ENCODE measurements at places on chromosomes 6 and 20.

DNA sequence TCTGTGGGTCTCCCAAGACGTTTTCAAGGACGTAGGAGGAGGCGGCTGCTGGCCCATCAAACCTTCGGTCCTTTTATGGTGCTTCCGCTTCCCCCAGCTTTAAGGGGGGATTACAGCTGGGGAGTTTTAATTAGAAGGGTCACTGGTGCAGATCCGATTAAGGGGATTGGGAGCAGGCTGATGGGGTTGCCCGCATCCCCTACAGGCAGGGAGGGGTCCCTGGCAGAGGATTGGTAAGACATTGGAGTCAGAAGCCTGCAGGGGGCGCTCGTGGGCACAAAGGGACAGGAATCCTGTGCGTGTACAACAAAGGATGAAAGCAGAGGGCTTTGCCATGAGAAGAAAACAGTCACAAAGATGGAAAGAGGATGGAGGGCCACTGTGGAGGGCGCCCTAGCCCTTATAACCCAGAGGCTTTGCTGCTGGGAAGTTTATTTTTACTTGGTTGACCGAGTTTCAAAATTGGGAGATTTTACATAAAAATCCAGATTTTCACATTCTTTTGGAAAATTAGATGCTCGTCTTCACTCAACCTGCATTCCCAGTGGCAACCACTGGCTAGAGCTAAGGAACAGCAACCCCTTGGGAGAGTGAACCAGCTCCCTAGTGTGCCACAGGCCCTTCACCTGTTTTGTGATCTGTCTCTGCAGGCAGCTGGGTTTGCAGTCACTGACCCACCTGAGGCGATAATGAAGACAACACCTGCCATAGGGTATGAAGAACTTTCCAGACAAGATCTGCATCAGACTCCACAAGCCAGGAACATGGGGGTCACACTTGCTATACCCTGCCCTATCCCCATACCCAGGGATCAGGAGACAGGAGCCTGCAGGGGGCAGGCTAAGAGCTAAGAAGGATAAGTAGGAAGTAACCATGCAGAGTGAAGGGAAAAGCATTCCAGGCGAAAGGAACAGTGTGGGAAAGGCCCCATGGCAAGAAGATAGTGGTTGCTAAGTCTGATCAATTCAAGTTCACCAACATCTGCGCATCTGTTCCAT lies 97.7 kb downstream of the KCNB1 start:
- peak; percentile 68 for DNase-seq

- no peak for DNase-seq
These were observed 194.6 kb downstream of the OTOR start for GRCh38 chr20:16942756-16943155.

- no peak for DNase-seq
These were observed 235.6 kb downstream of the ERMARD start for GRCh38 chr6:169986848-169987498.

DNA sequence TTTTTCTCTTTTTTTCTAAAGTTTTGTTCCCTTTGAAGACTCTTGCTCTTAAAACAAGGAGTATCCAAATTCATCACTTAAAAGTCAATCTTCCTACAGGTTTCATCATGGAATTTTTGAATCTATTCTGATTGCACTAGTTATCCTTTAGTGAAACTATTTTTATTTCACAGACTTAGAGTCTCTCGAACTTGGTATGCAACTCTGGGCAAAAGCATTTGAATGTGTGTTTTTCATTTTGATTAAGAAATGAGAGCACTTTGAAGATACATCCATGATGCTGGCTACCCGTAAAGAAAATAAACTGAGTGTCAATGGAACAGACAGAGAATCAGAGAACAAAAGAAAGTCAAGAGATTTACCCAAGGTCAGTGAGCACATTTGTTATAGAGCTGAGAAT lies 586.5 kb downstream of the EPM2A start:
- DNase-seq: no peak

- DNase-seq: no peak
These were observed 37.2 kb downstream of the SCAND1 start for GRCh38 chr20:35917077-35917476.

DNA sequence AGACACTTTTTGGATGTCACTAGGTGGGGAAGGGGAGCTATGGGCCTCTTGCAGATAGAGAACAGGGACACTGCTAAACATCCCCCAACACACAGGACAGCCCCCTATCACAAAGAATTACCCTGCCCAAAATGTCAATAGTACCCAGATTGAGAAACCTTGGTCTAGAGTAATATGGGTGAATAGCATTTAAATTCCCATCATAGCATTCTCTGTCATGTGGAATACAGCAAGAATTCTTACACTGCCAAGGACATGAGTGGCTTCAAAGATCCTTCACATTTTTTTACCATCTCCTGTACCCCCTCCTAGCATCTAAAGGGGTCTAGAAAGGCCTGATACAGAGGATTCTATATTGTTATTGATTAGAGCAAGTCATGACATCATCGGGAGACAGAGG lies 83.1 kb upstream of the SSTR4 start:
- DNase-seq: no peak

All from hematopoietic multipotent progenitor cell treated with erythropoietin and hydrocortisone succinate and interleukin-3 and kit ligand, for 15 days (in vitro differentiated cells).